Activated naive CD4-positive, alpha-beta T cell treated with anti-CD3 and anti-CD28 coated beads, Interleukin-2, amount 50 U/mL, for 16 hours (primary cell): ENCODE measurements at places on chromosomes 11 and 22.

DNA sequence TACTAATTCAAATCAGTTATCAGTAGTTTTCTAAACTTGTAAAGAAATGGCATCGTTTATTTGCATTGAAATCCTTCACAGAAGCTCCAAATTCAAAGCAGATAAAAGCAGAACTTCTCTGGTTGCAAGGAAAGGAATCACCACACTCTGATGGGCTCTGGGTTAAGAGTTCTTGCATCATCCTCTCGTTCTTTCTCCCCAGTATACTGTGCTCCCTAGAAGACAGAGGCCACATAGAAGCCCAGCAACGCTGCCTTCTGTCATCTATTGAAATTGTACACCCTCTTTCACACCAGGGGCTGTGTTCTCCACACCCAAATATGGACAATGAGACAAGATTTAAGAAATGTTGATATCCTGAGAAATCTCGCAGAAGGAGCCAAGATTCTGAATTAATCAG, 29.3 kb downstream of the FAT3 start:
- DNase-seq, result no peak

DNA sequence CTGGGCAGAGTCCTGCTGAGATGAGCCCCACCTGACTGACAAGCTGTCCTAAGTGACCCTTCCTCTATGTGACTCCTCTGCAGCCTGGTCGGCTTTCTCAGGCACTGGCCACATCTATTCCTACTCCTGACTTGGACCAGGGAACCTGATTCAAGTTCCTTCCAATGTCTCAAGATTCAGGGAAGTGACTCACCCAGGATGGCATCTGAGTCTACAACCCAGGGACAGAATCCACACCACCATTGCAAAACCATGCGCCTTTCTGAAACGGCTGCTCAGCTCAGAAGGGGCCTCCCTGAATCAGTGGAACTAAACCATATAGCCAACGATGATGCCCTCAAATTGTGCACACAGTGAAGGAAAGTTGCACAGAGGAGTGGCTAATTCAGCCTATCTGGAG, 63.9 kb upstream of the CSNK2A3 start:
- DNase-seq, result no peak

DNA sequence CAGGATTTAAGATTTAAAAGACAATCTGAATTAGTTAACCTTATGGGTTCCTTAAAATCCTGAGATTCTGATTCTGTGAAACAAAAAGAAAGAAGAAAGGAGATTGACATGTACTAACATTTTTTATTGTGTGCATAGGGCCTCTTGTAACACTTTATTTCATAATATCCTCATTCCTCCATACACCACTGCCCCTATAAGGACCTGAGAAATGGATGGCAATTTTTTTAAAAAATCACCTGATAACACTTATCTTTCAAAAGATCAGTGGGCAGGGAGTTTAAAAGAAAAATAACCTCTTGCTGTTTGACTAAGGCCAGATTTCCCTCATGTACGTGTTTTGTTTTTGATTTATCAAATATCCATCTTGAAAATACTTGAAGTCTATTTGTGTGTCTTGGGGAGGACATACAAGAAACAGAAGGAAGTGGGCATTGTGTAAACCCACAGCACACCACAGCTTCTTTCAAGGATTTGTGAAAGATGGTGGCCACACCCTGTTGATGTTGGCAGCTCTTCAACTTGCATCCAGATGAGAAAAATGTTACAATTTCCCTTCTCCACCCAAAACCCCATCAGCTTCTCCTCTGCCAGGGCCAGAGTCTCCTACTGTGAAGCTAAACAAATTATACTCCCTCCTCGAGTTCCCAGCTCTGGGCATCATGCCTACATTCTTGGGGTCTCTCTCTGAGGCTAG, 35.0 kb upstream of the MPEG1 start:
- DNase-seq, result no peak

DNA sequence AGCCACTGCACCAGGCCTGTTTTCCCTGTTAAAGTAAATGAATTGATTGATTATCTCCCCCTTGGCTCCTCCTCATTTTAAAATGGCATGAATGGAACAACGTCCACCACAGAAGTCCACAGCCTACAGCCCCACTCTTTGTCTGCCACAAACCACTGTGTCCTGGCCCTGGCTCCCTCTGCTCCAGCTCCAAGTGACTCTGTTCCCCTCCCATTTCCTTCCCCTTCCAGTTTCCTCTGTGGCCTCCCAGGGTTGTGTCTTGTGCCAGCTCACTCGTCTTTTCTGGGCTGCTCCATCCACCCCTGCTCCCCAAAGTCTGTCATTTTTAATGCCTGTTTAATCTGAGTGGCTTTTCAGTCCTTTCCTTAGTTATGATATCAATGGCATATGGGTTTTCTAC, 52.4 kb upstream of the CD5 start:
- DNase-seq, result no peak

DNA sequence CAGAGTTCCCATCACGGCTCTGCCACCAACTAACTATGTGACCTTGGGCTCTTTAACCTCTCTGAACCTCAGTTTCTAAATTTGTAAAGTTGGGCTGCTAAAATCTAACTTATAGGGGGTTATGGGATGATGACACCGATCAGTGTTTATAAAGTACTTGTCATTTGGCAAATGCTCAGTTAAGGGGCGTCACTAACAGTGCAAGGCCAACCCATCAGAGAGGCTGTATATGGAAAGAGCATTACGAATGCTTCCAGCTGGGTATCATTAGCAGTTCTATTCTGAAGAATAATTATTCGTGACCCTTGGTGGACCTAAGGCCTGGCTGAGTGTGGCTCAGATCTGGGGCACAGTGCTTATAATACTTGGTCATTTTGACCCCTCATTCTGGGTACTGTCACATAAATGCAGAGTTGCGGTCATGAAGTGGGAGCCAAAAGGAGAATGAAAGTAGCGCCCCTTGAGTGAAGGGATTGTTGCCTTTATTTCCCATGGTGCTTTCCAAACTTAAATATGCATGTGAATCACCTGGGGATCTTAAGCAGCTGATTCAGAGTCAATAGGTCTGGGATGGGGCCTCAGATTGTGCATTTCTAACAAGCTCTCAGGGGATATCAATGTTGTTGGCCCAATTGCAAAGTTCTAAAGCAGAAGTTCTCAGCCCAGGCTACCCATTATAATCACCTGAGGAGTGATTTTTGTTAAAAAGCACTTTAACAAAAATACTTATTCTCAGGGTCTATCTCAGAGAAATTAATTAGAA, 115.8 kb downstream of the CSNK2A3 start:
- no peak for DNase-seq

DNA sequence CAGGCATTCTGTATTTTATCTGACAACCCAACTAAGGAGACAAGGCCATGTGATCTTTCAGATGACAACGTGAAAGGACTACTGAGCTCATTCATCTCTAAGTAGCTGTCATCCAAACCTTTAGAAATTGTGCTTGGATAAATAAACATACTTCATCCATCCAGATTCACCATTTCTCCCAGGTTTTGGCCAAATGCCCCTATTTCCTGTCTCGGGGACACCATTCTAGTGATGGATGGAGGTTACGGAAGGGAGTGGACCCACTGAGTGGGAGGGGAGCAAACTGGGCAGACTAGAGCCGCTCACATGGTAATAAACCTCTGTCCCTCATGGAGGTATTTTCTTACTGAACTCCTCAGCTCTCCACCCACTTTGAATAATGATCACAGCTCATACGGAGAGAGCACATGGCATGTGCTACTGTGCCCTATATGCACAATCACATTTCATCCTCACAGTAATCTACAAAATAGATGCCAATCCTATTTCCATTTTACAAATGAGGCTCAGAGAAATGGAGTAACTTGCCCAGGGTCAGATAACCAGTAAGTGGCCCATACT, 114.4 kb downstream of the SLC1A2 start:
- no peak for DNase-seq

DNA sequence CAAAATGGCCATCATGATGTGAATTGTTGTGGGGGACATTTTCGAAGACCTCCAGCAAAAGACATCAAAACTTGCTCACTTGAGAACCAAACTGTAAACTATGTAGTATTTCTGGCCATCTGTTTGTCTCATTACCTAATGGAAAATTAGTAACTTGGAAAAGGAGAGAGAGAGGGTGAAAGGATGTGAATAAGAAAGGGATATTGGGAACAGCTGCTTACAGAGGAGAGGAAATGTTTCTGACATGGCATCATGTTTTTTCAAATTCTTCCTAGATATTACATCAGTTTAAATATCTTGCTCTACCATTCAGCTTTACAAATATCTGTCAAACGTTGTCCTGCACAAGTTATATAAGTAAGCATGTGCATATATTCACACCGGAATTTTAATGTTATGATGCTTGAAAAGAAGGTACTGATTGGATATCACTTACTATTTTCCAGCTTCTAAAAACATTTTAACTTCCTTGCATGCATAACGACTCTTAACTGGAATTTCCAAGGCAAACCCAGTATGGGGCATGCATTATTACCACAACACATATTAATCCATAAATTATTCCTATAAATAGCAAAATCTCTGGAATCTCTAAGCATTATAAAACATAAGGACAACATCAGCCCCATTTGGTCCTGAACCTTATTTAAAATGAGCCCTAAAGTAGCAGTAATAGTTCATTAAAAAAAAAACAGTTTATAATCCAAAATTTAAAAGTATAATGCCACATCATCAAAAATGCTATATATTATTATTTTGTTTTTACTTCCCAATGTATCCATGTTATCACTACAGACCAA, 20.0 kb downstream of the GUCY1A2 start:
- no peak for DNase-seq

GRCh38 chr11:133946051-133946450, 10.7 kb downstream of the IGSF9B start:
- DNase-seq, result no peak

- no peak for DNase-seq
Measured at GRCh38 chr11:103994094-103994493, 42.3 kb upstream of the DDI1 start.
